ENCODE measurements at places on chromosomes 7 and 10. TPM values are rescaled to one million over a fixed set of nuclear protein-coding genes. Genes with fewer than 3 reads are reported as not detected.
A peak's percentile ranks its signal among the peaks of the same experiment; 100 is the strongest.

DNA sequence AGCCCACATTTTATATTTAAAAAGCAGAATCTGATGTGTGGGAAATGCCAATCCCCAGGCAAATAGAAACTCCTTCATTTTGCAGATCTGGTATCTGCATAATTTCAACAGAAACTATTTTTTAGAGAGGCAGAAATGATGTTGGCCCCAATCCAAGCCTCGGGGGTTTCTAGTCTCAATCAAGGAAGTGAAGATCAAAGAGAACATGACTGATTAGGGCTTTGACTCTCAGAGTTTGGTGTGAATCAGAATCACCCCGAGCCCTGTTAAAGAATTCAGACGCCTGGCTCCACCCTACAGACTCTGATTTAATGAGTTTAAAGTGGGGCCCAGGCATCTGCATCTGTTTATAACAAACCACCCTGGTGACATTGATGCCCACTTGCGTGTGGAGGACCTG lies 36.7 kb upstream of the UBE2H start:
- H3K4me3 ChIP-seq, result no peak overlapping the region
- no peaks in the 10 kb centered on the region for H3K36me3 ChIP-seq
- H3K4me1 ChIP-seq, result peaks cover 3% of the 10 kb centered on the region
- H3K27ac ChIP-seq, result no peak overlapping the region
- no peaks in the 10 kb centered on the region for H3K27me3 ChIP-seq

DNA sequence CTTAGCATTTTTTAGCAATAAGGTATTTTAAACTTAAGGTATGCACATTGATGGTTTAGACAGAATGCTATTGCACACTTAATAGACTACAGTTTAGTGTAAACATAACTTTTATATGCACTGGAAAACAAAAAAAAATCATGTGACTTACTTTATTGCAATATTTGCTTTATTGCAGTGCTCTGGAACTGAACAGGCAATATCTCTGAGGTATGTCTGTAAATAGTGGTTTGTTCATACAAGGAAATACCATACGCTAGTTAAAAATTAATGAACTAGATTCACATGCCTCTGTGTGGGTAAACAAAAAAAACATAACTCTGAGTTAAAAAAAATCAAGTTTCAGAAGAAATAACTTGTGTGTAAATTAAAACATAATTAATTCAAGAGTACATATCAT lies 479.0 kb upstream of the MKI67 start:
- no peak overlapping the region for H3K27ac ChIP-seq
- H3K4me3 ChIP-seq, result no peak overlapping the region
- H3K27me3 ChIP-seq, result no peaks in the 10 kb centered on the region
- H3K36me3 ChIP-seq, result no peaks in the 10 kb centered on the region
- no peaks in the 10 kb centered on the region for H3K4me1 ChIP-seq

GRCh38 chr10:4526311-4526731 lies 299.7 kb upstream of the AKR1E2 start:
- peaks cover 17% of the 10 kb centered on the region for H3K27me3 ChIP-seq
- H3K4me3 ChIP-seq, result no peak overlapping the region
- no peak overlapping the region for H3K27ac ChIP-seq
- no peaks in the 10 kb centered on the region for H3K36me3 ChIP-seq
- DNase-seq, result no peak

The LBX1 gene
- not detected for total RNA-seq

DNA sequence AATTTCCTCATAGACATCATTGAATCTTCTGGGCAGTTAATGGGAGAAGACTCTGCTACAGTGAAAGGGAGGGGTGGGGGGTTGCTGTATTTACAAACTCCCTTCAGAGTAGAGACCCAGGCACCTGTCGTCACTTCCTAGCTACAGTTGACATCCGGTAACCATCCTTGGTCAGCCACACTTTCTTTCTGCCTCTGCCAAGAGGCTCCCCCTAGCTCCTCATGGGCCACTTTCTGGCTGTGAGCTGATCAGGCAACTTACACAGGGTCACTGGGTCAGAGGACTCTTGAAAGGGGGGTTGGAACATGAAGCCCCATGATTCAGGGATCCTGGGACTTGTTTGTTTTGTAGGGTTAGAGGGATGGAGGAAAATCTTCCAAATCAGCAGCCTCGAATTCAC lies 1.2 kb downstream of the TECPR1 start:
- peak; percentile 53 for DNase-seq
- peaks cover 39% of the 10 kb centered on the region for H3K4me1 ChIP-seq
- peak overlapping the region; percentile 94 for H3K4me3 ChIP-seq
- H3K27me3 ChIP-seq, result no peaks in the 10 kb centered on the region
- peak overlapping the region; percentile 94 for H3K27ac ChIP-seq
- peaks cover 18% of the 10 kb centered on the region for H3K36me3 ChIP-seq

DNA sequence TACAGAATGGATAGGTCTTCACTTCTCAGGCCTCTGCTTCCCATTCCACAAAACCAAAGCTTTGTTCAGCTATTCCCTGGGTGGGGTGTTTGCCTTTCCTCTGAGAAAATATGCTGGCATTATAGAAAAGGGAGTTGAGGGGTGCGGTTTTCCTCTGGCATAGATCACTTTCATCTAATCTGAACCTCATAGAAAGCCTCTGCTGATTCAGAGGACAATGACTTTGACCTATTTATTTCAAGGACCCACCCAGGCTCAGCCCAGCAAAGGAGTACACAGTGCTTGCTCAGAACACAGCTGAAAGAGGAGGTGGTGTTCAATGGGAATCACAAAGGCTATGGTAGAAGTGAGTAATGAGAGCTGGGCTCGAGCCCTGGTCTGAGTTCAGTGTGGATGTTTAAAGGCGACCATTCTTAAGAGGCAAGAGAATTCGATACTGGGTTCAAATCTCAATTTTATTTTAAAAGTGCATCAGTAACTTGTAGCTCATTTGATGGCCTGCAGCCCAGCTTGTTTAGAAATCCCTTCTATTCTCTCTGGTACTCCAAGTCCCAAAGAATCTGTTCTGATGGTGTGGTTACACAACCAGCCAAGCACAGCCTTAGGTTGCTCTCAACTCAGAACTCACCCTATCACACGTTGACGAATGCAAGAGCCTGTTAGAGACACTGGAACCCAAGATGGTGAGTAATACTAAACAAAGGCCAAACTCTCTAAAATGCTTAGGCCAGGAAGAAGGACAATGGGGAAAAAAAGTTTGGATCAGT lies 1012.8 kb downstream of the LRMDA start:
- no peaks in the 10 kb centered on the region for H3K27me3 ChIP-seq
- H3K36me3 ChIP-seq, result no peaks in the 10 kb centered on the region
- H3K4me3 ChIP-seq, result no peak overlapping the region

- peaks cover 4% of the 10 kb centered on the region for H3K4me1 ChIP-seq
- no peak overlapping the region for H3K4me3 ChIP-seq
- no peak for DNase-seq
- no peak overlapping the region for H3K27ac ChIP-seq
These were observed 6.3 kb downstream of the UNC5B start for GRCh38 chr10:71218651-71219050.

DNA sequence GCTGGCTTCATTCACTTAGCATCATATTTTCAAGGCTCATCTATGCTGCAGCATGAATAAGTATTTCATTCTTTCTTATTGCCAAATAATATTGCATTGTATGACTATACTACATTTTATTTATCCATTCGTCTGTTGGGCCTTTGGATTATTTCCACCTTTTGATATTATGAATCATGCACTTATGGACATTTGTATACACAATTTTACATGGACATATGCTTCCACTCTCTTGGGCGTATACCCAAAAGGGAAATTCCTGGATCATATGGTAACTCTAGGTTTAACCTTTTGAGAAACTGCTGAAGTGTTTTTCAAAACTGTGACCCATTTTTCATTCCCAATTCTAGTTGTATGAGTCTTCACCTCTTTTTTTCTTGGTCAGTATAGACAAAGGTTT lies 80.3 kb upstream of the GNAI1 start:
- no peaks in the 10 kb centered on the region for H3K27me3 ChIP-seq
- H3K36me3 ChIP-seq, result no peaks in the 10 kb centered on the region
- H3K4me3 ChIP-seq, result no peak overlapping the region
- no peak for DNase-seq

- no peaks in the 10 kb centered on the region for H3K4me1 ChIP-seq
- no peaks in the 10 kb centered on the region for H3K27me3 ChIP-seq
- no peak for DNase-seq
- no peaks in the 10 kb centered on the region for H3K36me3 ChIP-seq
- no peak overlapping the region for H3K4me3 ChIP-seq
These were observed 139.0 kb downstream of the FGFR2 start for GRCh38 chr10:121459279-121459621.

The CNPY1 gene
- not detected for total RNA-seq

All from activated naive CD8-positive, alpha-beta T cell treated with anti-CD3 and anti-CD28 coated beads, Interleukin-2, amount 10 ng/mL, durations not matched to agents 7 days and 5 days (primary cell).